Caki2 (cell line): ENCODE measurements at places on chromosomes 6 and 20. TPM values are rescaled to one million over a fixed set of nuclear protein-coding genes. Genes with fewer than 3 reads are reported as not detected.

The SLC35D3 gene
- not detected in 2 replicates for total RNA-seq

The TXLNB gene
- total RNA-seq = not detected in 2 replicates

The AIF1 gene
- total RNA-seq = not detected in 2 replicates

The TGM3 gene
- total RNA-seq = 0.24 TPM in 1 of 2 replicates, not detected in the other

The GABRR1 gene
- 0.61 TPM in 1 of 2 replicates, not detected in the other for total RNA-seq

The CDC5L gene
- 12.2 and 19.9 TPM in 2 replicates for total RNA-seq

- peak; percentile 65 for DNase-seq
Measured at GRCh38 chr6:33744001-33744848, 2.5 kb downstream of the IP6K3 start.

- no peak for DNase-seq
Measured at GRCh38 chr6:144410059-144410458, 124.9 kb downstream of the UTRN start.

- DNase-seq = no peak
Measured at GRCh38 chr6:4384656-4385055, 249.3 kb upstream of the ECI2 start.

GRCh38 chr20:58308680-58309527, 611 bp upstream of the RAB22A start:
- peak; percentile 50 for DNase-seq

- no peak for DNase-seq
Measured at GRCh38 chr20:62982124-62983075, 24.4 kb downstream of the BHLHE23 start.

DNA sequence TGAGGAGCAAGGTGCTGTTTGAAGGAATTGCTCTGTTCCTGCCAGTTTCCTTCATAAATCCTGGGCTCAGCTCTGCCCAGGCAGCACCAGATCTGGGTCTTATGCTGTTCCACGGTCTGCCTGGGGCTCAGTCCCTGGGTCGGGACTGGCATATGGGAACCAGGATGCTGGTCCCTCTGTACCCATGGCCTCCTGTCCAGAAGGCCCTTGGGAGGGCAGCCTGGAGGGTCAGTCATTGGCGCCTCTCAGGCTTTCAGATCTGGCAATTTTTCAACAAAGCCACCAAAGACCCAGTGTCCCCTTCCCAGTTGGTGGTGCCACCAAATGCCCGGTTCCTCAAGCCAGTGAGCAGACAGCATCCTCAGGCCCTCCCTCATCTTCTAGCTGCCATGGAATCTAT, 232.7 kb upstream of the SULF2 start:
- DNase-seq = no peak

- DNase-seq = no peak
Measured at GRCh38 chr6:1516742-1517520, 92.8 kb upstream of the FOXC1 start.

- no peak for DNase-seq
Measured at GRCh38 chr6:3900744-3901336, 51.7 kb downstream of the FAM50B start.

GRCh38 chr6:150977281-150977680, 111.8 kb downstream of the MTHFD1L start:
- DNase-seq = no peak

DNA sequence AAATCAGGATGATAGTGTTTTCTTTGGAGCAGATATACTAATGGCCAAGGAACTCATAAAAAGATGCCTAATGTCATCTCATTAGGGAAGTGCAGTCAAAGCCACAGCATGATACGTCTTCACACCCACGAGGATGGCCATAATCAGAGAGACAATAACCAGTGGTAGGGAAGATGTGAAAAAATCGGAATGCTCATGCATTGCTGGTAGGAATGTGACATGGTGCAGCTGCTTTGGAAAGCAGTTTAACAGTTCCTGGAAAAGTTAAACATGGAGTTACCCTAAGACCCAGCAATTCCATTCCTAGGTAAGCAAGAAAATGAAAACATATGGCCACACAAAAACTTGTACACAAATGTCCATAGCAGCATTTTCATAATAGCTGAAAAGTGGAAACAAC, 29.9 kb downstream of the BCAS1 start:
- no peak for DNase-seq

- DNase-seq = no peak
Measured at GRCh38 chr6:168638468-168639271, 197.7 kb downstream of the SMOC2 start.

GRCh38 chr6:147983581-147984366, 358.9 kb upstream of the SASH1 start:
- DNase-seq = no peak

GRCh38 chr20:53847837-53848170, 222.6 kb downstream of the BCAS1 start:
- DNase-seq = no peak

- peak; percentile 59 for DNase-seq
Measured at GRCh38 chr6:82589509-82590206, 226.0 kb downstream of the TPBG start.
